Kidney epithelial cell (primary cell): ENCODE measurements at places on chromosomes 2 and 18. TPM values are rescaled to one million over a fixed set of nuclear protein-coding genes. Genes with fewer than 3 reads are reported as not detected.

The CASP10 gene
- total RNA-seq = 1.5 and 2.5 TPM in 2 replicates

DNA sequence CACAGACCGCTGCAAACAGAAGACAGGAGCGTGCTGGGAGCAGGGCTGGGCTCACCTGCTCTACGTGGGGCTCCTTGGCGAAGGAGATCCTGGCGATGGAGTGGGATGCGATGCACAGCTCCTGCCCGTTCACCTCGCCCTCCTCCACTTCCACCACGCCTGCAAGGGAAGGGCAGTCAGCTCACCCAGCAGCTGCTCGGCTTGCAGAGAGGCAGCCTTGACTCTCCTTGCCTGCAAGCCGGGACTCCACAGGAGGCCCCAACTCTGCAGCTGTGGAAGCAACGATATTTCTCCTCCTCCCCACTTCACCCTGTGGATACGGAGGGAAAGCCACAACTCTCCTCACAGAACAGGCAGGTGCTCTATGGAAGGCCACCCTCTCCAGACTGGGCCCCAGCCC is 35.1 kb downstream of the THAP4 start:
- no peak for DNase-seq

- no peak for DNase-seq
Observed at GRCh38 chr18:75121266-75121665, 87.7 kb downstream of the PTGR3 start.

DNA sequence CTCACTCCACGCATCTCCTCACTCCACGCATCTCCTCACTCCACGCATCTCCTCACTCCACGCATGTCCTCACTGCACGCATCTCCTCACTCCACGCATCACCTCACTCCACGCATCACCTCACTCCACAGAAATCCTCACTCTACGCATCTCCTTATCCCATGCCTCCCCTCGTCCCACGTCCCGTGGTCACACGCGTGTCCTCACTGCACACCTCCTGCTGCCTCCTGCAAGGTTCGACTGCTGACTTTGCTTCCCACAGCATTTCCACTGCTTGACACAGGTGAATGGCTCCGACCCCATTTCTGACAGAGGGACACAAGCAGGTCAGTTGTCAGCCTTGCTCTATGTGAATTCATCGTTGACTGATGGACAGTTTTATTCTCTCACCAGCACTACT is 103.0 kb downstream of the USP40 start:
- DNase-seq = no peak

GRCh38 chr2:19369341-19369955 is 11.0 kb upstream of the OSR1 start:
- no peak for DNase-seq

GRCh38 chr2:32783933-32784332 is 156.1 kb downstream of the TTC27 start:
- no peak for DNase-seq

DNA sequence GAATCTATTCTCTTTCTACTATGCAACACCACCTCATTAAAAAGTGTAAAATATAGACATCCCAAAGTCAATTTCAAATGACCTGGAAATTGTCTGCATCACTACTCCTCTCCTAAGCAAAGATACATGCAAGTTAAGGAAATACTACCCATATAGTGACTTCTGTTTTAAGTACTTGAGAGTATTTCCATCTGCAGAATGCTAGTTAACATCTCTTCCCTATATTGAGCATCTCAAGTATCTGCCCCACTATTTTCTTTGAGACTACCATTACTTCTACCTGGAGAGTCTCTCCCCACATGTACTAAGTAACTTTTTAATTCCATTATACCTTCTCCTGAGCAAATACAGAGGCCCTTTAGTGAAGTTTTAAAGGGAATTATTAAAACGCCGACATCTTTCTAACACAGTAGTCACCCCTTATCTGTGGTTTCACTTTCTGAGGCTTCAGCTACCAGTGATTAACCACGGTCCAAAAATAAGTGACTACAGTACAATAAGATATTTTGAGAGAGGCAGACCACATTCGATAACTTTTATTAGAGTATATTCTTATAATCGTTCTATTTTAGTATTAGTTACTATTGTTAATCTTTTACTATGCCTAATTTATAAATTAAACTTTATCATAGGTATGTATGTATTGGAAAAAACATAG is 21.8 kb downstream of the CWC22 start:
- DNase-seq = no peak

DNA sequence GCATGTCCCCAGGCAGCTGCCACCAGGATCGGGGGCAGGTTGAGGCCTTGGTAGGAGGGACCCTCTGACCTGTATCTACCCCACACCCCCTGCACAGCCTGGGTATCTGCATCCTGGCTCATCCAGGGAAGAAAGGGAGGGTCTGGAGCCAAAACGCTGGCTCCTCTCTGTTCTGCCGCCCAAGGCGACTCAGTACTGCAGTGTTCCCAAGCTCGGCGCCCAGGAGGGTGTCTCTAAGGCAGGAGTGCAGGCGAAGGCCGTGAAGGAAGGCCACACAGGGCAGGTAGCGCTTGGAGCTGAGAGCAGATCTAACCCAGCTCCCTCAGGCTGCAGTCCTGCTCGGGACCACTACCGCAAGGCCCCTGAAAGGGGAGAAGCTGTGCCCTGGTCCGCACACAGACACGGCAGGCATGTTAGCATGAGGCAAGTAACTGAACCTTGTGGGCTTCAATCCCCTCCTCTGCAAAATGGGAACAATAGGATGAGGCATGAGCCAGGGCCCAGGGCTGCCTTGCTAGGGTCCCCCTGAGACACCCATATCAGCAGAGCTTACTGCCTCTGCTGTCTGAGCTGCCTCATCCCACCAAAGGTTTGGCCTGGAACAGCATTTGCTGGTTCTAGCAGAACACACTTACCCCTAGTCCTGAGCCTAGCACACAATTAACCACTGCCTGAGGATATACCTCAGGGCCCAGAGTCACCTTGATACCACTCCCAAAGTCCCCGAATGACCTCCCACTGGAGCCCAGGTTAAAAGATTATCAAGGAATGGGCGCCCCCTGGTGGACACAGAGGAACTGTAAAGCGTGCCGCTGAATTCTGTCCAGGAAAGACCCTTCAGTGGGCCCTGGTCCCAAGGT is 6.5 kb downstream of the PTMA start:
- no peak for DNase-seq
